ENCODE measurements at places on chromosomes 7 and 10. TPM values are rescaled to one million over a fixed set of nuclear protein-coding genes. Genes with fewer than 3 reads are reported as not detected.
A peak's percentile ranks its signal among the peaks of the same experiment; 100 is the strongest.

GRCh38 chr7:64307254-64308015, 6.3 kb upstream of the ZNF736 start:
- H3K27ac ChIP-seq: peak overlapping the region; percentile 82
- peak; percentile 94 for DNase-seq
- H3K36me3 ChIP-seq: no peaks in the 10 kb centered on the region
- H3K4me1 ChIP-seq: peaks cover 13% of the 10 kb centered on the region
- no peaks in the 10 kb centered on the region for H3K27me3 ChIP-seq
- peak overlapping the region; percentile 71 for H3K4me3 ChIP-seq

GRCh38 chr10:32061440-32061839, 5.2 kb upstream of the KIF5B start:
- no peak for DNase-seq
- H3K27ac ChIP-seq: no peak overlapping the region
- no peaks in the 10 kb centered on the region for H3K36me3 ChIP-seq
- no peaks in the 10 kb centered on the region for H3K4me1 ChIP-seq

DNA sequence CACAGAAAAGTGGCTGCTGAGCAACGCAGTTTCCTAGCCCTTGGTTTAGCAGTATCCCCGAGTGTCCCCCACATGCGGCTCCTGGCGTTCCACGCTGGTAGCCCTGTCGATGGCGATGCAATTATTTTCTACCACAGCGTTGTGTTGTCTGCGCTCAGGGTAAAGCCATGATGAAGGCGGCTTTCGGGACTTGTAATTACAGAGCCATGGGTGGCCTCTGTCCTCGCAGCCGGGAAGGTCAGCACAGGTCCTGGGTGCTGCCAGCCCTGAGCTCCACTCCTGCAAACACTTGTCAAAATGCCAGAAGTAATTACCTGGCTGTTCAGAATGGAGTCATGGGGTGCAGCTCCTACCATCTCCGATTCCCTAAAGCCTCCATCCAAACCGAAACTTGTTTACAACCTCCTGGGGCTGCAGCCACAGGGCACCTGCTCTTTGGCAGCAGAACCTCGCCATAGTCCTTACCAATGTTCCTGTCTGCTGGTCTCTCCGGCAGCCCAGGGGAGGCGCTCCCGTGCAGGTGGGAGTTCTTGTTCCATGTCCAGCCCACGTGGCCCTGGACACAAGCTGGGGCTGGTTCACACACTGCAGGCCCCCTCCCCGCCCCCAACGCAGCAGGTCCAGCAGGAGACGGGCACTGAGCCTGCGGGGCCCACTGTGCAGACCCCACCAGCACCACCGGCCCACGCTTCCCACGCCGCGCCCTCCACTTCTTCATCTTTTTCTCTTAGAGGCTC, 512.6 kb downstream of the PTPRN2 start:
- no peaks in the 10 kb centered on the region for H3K36me3 ChIP-seq
- H3K4me1 ChIP-seq: no peaks in the 10 kb centered on the region

- no peaks in the 10 kb centered on the region for H3K36me3 ChIP-seq
- no peaks in the 10 kb centered on the region for H3K27me3 ChIP-seq
- no peak overlapping the region for H3K4me3 ChIP-seq
- no peak for DNase-seq
- no peaks in the 10 kb centered on the region for H3K4me1 ChIP-seq
Observed at GRCh38 chr7:36844374-36844773, 120.1 kb upstream of the AOAH start.

DNA sequence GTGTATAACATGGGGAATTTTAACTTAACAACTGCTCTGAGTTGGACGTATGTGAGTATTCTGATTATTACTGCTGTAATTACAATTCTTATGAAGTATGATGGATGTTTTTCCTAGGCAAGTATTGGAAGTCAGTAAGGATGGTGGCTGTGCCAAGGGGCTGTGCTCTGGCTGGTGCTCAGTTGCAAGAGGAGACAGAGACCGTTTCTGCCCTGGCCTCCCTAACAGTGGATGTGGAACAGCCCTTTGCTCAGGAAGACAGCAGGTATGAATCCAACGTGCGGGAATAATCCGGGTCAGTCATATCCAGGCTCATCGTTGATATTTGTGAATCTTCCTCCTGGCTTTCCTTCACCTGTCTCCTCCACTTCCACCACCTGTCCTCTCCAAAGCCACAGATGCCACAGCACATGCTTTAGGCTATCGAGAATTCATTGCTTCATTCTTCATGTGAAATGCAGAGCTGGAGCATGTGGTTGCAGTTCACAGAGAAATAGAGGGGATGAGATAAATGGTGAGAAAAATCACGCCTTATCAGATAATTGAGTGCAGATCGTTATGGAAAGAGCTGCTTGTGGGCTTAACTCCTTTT, 141.7 kb downstream of the TWIST1 start:
- no peak overlapping the region for H3K27ac ChIP-seq
- no peaks in the 10 kb centered on the region for H3K36me3 ChIP-seq
- DNase-seq: no peak

The TCAF2 gene
- 0.19 TPM for total RNA-seq
